ENCODE measurements at places on chromosomes 16 and 17.

- no peak for DNase-seq
Observed at GRCh38 chr17:34241062-34241461, 14.0 kb upstream of the CCL2 start.

- no peak for DNase-seq
Observed at GRCh38 chr17:40534371-40535189, 30.7 kb downstream of the CCR7 start.

- DNase-seq, result no peak
Observed at GRCh38 chr16:48047720-48048119, 108.1 kb downstream of the ABCC12 start.

DNA sequence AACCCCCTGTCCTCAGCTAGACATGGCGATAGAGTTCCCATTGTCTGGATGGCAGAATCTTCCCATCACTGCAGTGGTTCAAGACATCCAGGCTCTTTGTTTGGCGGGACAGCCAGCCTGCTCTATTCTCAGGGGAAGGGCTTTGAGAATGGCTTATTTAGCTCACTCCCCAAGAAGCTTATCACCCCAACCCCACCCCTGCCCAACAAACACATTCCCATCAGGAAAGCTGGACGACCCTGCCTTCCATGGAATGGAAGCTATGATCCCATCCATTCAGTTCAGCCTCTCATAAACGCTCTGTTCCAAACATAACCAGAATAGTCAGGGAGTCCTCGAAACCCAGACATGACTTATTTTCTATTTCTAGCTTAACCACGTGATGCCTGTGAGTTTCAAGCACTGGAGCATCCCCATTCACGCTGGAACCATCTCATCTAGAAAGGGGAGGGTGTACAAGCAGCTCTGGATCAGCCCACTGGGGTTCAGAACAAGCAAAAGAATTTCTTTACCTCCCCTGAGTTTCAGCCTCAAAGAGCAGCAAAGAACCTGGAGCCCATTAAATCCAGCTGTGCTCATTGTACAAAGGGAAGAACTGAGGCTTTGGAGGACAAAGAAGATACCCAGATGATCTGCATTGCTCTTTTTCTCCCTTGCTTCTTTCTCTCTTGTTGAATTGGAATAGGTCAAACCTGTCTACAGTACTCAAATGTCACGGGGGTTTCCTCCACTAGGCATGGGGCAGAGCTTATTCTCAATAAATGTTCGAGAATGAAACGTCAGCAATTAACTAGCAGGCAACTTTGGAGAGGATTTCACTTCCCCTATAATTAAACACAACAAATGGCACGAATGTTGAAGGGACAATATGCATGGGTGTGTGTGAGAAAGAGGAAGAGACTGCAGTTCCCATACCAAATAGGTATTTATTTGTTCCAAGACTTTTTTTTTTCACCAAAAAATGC is 93.1 kb downstream of the XYLT1 start:
- DNase-seq, result no peak

GRCh38 chr16:54718376-54718775 is 212.3 kb upstream of the IRX5 start:
- DNase-seq, result no peak

- no peak for DNase-seq
Observed at GRCh38 chr17:2238432-2239169, 65.0 kb downstream of the SMG6 start.

- no peak for DNase-seq
Observed at GRCh38 chr17:31266042-31266441, 31.0 kb downstream of the OMG start.

All from left renal cortex interstitium (tissue), 4 donors.